ENCODE measurements at places on chromosomes 16 and 17.

DNA sequence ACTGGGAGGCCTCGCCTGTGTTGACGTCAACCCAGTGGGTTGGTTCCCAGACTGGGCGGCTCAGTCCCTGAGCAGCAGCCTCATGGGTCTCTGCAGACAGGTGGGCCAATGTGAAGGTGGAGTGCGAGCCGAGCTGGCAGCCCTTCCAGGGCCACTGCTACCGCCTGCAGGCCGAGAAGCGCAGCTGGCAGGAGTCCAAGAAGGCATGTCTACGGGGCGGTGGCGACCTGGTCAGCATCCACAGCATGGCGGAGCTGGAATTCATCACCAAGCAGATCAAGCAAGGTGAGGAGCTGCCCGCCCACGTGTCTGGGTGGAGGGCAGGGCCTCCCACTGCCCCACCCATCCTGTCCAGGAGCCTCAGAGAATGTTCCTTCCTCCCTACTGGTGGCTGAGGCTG, 44.1 kb downstream of the MRC2 start:
- no peak for DNase-seq

DNA sequence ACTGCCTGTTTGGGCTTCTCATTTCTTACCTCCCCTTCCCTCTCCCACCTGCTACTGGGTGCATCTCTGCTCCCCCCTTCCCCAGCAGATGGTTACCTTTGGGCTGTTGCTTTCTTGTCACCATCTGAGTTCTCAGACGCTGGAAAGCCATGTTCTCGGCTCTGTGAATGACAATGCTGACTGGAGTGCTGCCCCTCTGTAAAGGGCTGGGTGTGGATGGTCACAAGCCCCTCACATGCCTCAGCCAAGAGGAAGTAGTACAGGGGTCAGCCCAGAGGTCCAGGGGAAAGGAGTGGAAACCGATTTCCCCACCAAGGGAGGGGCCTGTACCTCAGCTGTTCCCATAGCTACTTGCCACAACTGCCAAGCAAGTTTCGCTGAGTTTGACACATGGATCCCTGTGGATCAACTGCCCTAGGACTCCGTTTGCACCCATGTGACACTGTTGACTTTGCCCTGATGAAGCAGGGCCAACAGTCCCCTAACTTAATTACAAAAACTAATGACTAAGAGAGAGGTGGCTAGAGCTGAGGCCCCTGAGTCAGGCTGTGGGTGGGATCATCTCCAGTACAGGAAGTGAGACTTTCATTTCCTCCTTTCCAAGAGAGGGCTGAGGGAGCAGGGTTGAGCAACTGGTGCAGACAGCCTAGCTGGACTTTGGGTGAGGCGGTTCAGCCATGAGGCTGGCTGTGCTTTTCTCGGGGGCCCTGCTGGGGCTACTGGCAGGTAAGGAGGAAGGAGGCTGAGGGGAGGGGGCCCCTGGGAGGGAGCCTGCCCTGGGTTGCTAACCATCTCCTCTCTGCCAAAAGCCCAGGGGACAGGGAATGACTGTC, at the start of gene CD68:
CD68 (plus strand) TSS at position 638 of the 833 bp plus-strand sequence; CDS start at position 678, 40 bp downstream.
- DNase-seq: no peak

GRCh38 chr16:84643180-84643583, 5.1 kb upstream of the KLHL36 start:
- no peak for DNase-seq

DNA sequence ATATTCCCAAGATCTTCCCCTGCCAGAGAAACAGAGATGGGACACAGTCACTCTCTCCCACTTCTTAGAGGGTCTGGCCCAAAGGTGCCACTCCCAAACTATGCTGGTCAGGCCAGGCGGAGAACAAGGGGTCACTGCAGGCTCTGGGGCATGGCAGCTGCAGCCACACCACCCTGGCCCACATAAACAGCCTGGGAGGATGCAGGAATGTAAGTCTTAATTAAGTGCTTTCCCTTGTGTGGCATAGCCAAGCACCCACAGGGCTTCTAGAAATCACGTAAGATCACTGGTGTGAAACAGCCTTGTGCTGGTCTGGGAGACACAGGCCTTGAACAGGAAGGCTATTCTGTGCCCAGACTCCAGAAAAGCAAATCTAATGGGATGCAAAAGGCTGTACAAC, 31.5 kb downstream of the ABCC12 start:
- DNase-seq: no peak

DNA sequence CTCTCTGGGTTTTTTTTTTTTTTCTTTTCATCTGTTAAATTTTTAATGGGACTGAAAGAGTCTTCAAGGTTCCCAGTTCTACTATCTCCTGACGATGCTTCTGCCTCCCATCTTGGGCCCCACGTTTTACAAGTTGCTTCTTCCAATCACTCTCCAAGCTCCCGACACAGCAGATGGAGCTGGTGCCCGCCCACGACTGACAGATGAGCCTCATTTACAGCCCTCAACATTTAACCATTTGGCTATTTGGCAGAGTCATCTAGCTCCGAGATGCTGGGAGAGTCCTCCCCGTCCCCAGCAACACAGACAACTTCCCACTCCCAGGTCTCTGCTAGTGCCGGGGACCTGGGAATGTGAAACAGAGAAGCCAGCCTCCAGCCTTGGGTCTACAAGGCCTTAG, 276.9 kb downstream of the SHISA9 start:
- no peak for DNase-seq

DNA sequence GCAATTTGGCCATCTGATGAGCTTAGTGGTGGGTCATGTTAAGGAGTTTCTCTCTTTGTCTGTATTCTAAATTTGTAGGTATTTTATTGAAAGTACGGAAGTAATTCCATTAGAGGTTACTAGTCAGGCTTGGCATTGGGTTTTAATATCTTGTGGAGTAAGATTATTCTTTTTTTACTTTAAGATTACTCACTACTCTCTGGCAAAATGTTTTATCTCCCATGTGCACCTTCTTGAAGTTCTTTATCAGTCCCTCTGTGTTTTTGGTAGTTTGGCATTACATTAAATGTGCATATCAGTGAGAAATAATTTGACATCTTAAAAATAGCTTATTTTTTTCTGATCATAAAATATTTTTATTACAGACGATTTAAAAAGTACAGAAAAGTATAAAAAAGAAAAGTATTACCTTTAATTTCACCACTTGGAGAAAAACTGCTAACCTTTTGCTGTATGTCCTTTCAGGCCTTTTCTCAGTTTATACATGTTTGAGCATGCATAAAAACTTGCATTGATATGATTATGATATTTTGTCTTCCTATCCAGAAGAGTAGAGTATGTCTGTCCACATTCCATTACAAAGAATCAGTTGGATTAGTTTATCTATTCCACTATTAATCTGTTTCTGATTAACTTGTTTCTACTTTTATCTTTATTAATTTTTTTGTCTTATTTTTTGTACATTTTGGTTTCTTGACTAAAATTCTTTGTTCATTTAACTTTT, 198.3 kb downstream of the SPECC1 start:
- DNase-seq: no peak

DNA sequence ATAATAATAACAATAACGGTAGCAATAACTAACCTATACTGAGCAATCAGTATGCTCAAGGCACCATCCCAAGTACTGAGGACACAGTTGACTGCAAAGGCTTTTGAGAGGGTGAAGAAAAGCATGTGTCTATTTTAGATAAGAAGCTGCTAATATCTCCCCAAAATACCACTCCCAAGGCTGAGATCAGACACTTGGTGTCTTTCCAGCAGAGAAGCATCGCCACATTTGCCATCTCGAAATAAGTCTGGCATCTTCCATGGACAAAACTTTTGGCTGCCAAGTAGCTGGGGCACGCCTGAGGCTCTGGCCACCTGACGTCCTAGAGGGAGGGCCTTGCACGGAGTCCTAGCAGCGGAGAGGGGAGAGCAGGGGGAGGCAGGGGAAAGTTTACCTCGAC, 39.0 kb downstream of the ZNF423 start:
- DNase-seq: no peak

DNA sequence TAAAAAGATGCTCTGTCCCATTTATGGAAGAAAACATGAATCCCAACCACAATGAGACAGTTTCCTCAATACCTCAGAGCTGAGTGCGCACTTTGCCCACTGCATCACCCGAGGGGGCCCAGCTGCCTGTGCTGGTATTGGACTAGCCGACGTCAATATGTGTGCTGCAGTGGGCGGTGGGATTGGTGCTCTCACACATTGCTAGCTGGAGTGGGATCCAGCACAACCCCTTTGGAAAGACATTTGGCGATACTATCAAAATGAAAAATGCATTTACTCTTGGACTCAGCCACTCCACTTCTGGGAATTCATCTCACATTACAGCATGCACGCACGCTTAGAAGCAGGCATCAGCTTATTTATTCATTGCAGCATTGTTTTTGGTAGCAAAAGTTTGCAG, 289.2 kb upstream of the FOXF1 start:
- no peak for DNase-seq

DNA sequence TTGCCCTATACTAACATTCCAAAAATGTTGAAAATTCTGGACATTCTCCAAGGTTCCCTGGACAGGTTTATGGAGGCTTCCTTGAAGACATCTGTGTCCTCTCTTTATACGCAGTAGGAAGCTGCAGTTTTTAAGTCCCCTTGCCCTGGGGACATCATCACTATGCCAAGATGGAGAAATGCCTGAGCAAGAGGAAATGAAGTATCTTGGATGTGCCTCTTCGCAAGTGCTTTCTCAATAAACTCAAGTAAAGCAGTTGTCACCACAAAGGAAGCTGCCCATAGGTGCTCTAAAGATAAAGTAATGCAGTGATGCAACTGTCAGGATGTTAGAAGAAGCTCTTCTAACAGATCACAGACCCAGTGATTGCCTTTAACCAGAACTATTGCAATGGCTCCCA, 71.0 kb downstream of the CDYL2 start:
- no peak for DNase-seq

DNA sequence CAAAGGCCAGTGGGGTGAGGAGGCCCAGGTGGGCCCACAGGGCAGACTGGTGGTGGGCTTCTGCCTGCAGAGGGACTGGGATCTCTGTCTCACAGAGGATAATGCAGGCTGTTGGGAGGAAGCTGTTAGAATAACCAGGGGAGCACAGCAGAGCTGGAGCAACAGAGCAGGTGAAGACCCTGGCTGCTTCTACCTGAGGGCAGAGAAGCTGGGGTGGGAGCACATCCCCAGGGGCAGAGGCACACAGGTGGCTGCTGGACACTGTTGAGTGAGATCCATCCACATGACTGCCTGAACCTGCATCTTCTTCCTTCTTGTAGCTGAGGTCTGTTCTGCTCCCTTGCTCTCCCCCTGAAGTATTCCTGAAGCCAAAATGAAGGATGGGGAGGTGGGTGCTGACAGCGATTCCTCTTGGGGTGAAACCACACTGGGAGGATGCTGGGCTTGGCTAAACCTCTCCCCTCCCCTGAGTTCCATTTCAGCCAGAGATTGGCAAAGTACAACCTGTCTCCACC, 1725.0 kb downstream of the TP53TG3F start:
- no peak for DNase-seq

DNA sequence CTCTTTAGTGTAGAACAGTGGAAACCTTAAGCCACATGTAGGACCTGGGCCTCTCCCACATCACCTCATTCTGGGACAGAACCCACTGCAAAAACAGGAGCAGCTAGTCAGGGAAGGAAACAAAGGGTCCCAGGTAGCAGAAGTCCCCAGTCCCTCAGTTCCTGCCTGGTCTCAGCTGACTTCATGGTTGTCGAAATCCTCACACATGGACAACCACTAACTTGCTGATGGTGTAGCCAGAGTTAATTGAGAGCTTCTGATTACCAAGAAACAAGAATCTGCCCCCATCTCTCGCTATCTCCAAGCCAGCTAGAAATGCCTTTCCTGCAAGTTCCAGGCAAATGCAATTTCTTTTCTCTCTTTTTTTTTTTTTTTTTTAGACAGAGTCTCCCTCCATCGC, 3.6 kb upstream of the ARL5C start:
- no peak for DNase-seq

GRCh38 chr16:4890686-4891085, 43.4 kb downstream of the UBN1 start:
- DNase-seq: no peak

DNA sequence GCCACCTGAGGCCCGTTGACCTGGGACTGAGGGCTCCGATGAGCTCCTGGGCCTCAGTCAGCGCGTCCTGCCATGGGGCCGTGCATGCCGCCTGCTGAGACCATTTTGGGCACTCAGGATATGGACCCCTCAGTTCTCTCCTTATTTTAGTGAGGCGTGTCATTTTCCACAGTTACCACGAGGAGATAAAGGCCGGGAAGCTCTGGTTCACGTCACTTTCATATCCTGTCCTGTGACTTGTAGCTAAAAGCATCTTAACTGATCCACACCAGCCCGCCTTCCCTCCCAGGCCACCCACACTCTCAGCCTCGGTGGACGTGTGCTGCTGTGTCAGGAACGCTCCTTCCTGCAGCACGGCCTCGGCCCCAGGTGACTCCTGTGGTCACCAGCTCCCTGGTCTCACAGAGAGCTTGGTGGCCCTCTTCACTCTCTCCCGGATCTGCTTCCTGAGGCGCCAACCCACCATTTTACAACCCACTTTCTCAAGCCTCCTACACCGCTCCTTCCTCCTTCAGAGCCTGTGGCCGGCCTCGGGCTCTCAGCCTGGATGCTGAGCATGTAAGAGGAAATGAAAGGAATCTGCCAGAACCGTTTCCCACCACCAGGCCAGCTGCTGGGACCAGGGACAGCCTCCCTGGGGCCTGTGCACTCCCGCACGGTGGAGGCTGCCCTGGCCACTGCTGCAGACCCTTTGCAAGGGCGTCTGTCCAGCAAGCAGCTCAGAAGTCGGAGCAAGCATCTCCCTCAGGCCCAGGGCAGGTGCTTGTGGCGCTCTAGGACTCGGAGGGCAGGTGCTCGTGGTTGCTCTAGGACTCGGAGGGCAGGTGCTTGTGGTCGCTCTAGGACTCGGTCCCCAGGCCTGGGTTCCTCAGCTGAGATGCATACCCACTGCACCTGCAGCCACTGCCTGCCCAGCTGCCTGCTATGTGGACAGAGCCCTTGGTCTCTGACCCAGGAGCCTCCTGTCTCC, 23.9 kb upstream of the FASN start:
- DNase-seq: no peak

DNA sequence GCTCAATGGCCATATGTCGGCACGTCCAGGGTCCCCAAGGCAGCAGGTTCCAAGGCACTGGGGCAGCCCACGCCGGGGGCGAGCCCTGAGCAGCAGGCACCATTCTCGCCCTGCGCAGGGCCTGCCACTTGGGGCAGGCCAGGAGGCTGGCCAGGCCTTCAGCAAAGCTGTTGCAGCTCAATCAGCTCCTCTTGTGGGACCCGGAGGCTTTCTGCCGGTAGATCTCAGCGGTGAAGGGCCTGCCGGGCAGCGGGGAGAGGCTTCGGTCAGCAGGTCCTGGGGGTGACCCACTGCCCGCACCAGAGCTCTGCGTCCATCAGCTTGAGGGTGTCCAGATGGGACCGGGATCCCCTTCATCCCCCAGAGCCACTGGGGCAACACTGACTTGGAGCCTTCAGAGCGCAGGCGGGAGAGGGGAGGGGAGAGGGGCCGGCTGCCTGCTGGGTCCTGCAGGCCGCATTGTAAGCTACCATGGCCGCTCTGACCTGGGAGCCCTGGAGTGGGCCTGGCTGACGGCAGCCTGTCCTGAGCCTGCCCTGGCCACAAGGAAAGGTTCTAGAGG, 9.5 kb upstream of the RASD1 start:
- DNase-seq: no peak

GRCh38 chr17:66283971-66284370, 18.4 kb upstream of the PRKCA start:
- no peak for DNase-seq

All from stimulated activated CD4-positive, alpha-beta T cell treated with anti-CD3 and anti-CD28 coated beads, Interleukin-1b, Interleukin-23, amount 100 ng/mL, for 24 hours (primary cell).